ENCODE measurements at places on chromosomes 1 and 21. TPM values are rescaled to one million over a fixed set of nuclear protein-coding genes. Genes with fewer than 3 reads are reported as not detected.

The TGFB2 gene
- total RNA-seq, result 6.8 TPM

The COX20 gene
- total RNA-seq, result 13.8 TPM

The NEXN gene
- 3.0 TPM for total RNA-seq

The ECM1 gene
- 0.46 TPM for total RNA-seq

The HES3 gene
- total RNA-seq, result not detected

The GUCA2A gene
- total RNA-seq, result not detected

The APOBEC4 gene
- not detected for total RNA-seq
